ENCODE measurements at places on chromosomes 12 and 14. TPM values are rescaled to one million over a fixed set of nuclear protein-coding genes. Genes with fewer than 3 reads are reported as not detected.
A peak's percentile ranks its signal among the peaks of the same experiment; 100 is the strongest.

Gene MYF5
- not detected for total RNA-seq

DNA sequence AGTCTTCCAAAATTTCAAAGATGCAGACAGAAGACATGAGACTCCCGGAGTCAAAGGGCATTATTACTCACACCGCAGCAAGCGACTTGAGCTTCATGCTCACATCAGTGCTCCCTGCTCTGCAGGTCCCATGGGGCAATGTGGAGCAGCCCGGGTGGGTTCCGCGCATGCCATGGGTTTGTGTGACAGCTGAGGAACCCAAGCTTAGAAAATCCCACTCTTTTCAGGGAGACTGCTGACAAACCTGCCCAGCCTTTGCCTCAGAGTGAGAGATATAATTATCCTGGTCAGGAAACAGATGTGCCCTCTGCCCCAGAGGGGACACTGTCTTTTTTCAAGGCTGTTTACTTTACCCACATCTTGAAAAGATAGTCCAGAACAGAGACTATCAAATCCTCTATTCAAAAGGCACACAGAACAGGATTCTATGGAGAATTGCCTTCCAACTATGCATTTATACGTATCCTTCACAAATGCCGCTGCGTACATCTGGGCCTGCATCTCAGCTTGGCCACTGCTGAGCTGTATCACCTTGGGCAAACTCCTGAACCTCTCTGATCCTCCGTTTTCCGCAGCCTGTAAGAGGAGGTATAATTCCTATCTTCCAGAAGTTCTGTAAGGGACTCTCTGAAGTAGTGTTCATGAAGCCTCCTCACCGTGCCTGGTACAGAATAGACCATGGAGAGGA lies 16.0 kb downstream of the C14orf132 start:
- DNase-seq, result no peak

Gene OR4N2
- not detected for total RNA-seq

- peak; percentile 80 for DNase-seq
Measured at GRCh38 chr12:46492471-46493085, 120.0 kb upstream of the SLC38A2 start.

GRCh38 chr14:65753061-65753460 lies 340.5 kb downstream of the FUT8 start:
- no peak for DNase-seq

All from epithelial cell of proximal tubule (primary cell).